NCI-H2081 treated with DMSO at 0.1 percent for 48 hours (cell line): ENCODE measurements at places on chromosomes 7 and 10.

GRCh38 chr10:86419101-86419500 lies 52.5 kb upstream of the GRID1 start:
- no peak for DNase-seq

DNA sequence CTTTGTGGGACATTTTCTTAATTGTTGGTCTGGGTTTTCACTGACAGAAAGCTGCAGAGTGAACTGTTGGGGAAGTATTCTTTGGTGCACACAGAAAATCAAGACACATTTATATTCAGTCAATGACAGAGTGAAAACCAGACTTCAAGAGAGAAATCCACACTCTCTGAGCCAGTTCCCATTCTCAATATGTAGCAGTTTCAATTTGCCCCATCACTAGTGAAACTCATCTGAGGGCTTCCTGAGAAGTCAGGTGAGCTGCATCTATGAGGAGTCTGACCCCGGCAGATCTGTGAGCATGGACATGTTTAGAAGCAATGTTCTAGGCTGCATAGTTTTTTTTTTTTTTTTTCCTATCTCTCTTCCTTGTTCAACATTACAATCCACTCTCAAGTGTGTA lies 163.7 kb upstream of the AHR start:
- no peak for DNase-seq

DNA sequence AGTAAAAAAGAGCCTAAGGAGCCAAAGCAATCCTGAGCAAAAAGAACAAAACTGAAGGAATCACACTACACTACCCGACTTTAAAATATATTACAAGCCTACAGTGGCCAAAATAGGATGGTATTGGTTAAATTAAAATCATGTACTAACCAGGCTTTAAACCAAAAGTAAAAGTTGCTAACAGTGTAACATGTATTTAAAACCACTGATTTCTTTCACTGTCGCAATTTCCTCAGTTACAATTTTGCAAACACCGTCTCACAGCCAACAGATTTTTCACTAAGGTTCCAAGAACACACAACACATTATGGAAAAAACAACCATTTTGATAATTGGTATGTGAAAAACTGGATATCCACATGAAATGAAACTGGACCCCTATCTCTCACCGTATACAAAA lies 74.0 kb downstream of the JMJD1C start:
- DNase-seq, result no peak

- DNase-seq, result no peak
Measured at GRCh38 chr7:112300072-112300471, 93.6 kb downstream of the ZNF277 start.

- DNase-seq, result no peak
Measured at GRCh38 chr7:117135553-117135891, 182.2 kb downstream of the ST7 start.

DNA sequence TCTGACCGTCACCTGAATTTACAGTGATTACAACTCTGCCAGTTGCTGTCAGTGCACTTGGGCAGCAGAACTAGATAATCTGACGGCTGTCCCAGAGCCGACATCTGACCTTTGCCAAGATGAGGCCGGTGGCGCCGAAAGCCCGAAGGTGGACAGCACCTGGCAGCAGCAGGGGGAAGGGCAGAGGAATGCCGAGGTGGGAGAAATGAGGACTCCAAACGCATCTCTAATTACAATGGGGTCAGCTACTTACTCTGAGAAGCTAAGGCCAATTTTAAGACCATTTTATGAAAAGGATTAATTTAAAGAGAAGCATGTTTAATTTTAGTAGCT lies 33.8 kb downstream of the TRIM8 start:
- DNase-seq, result no peak

GRCh38 chr7:50868426-50869100 lies 85.9 kb upstream of the GRB10 start:
- DNase-seq, result no peak

- no peak for DNase-seq
Measured at GRCh38 chr7:135562720-135563119, 5.0 kb downstream of the NUP205 start.

DNA sequence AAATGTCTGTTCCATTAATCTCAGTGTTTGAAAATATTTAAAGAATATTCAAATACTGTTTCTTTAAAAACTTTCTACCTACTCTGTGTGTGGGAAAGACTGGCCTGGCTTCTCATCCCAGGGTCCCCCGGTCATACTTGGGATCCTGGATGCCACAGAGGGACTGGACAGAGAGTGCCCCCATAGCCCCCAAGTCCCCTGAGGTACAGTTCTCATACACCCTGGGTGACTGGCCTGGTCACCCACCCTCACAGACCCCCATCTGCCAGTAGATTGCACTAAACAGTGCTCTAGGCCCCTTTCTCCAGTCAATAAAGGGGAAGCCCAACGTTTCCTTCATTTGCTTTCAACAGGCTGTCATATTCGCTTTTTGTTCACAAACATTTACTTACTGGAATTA lies 3.0 kb downstream of the TMEM273 start:
- DNase-seq, result no peak

GRCh38 chr10:127921075-127921752 lies 14.3 kb downstream of the PTPRE start:
- no peak for DNase-seq

DNA sequence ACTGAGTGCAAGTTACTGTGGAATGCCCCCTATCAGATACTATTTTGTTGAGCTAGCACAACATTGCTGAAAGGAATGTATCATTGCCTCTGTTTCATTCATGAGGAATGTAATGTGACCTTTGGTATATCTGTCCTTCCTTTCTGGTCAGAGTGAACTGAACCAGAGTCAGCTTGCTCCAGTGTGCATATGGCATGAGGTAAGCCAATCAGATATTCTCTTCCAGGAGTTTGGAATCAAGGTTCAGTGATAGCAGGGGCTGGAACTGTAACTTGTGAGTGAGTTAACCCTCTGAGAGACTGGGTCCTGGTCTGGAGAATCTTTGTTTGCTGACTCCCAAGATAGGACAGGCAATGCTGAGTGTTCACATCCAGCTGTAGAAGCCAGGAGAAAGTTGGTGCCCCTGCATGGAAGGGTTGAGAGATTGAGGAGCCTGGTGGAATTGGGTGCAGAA lies 45.3 kb upstream of the OSBPL3 start:
- no peak for DNase-seq

GRCh38 chr7:41098402-41098801 lies 604.5 kb downstream of the INHBA start:
- no peak for DNase-seq

DNA sequence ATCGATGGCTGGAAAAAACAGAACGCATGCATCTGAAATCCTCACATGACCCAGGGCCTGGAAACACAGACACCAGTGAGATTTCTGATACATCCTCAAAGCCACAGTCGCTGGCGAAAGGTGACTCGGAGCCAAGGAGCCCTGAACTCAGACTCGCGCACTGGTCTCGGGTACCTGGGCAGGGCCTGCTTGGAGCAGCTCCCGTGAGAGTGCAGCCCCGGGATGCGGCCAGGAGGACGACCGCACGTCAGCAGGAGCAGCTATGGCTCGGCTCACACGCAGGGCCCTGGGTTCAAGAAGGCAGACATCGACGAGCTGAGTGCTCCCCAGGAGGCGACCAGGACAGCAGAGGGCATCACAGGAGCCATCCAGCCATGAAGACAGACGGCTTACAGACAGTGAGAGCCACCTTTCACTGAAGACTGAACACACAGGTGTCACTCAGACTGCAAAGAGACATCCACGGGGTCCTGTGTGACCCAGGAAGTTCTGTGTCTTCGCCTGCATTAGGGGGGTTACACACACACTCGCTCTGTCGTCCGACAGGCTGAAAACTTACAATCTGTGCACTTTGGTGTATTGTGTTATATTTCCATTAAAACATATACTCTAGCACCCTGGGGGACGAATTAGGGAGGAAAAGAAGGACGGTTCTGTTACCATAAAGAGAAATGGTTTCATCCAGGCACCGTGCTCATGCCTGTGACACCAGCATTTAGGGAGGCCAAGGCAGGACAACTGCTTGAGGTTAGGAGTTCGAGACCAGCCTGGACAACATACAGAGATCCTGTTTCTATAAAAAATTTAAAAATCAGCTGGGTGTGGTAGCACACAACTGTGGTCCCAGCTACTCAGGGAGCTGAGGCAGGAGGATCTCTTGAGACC lies 227.7 kb downstream of the MAD1L1 start:
- DNase-seq, result no peak

DNA sequence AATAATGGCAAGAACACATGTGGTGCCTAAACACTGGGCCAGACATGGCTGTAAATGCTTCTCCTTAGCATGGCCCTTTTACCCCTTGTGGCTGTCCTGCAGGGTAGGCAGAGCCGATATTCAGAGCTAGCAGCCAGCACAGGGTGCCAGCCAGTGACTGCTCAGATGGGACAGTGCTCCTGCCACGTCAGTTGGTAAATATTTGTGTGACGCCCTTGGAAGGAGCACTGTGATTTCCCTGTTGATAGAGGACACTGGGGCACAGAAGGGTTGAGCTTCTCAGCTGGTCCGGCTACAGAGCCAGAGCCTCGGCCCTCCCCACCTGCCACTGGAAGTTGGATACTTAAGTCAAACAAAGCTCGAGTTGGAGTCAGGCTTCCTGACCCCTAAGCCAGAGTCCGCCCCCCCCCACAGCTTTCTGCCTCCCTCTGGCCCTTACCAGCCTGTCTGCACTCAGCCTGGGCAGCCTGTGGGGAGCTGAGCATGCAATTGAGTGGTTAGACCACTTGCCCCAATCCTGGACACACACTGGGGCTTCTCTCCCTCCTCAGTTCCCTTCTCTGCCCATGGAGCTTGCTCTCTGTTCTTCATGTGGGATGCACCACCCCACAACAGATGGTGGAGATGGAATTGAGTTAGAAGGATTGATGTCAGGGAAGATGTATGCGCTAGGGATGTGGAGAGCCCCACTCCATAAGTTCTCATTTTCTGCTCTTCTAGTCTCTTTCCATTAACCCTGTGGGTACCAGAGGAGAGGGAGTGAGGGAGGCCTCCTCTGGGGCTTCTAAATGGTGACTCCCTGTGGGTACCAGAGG lies 350.8 kb downstream of the PLXNA4 start:
- DNase-seq, result no peak

- DNase-seq, result no peak
Measured at GRCh38 chr10:11057994-11058393, 40.3 kb downstream of the CELF2 start.

DNA sequence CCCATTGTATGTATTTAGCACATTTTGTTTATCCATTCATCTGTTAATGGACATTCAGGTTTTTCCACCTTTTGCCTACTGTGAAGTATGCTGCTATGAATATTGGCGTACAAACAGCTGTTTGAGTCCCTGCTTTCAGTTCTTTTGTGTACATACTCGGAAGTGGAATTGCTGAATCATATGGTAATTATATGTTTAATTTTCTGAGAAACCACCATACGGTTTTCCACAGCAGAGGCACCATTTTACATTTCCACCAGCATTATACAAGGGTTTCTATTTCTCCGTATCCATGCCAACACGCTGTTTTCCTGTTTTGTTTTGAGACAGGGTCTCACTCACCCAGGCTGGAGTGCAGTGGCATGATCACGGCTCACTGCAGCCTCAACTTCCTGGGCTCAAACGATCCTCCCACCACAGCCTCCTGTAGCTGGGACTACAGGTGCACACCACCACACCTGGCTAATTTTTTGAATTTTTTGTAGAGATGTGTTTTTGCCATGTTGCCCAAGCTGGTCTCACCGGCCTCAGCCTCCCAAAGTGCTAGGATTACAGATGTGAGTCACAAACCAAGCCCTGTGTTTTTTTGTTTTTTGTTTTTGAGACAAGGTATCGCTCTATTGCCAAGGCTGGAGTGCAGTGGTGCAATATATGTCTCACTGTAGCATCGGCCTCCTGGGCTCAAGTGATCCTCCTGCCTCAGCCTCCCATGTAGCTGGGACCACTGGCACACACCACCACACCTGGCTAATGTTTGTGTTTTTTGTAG lies 22.1 kb upstream of the FBXW4 start:
- no peak for DNase-seq

- no peak for DNase-seq
Measured at GRCh38 chr7:47572939-47573757, 8.8 kb downstream of the TNS3 start.

DNA sequence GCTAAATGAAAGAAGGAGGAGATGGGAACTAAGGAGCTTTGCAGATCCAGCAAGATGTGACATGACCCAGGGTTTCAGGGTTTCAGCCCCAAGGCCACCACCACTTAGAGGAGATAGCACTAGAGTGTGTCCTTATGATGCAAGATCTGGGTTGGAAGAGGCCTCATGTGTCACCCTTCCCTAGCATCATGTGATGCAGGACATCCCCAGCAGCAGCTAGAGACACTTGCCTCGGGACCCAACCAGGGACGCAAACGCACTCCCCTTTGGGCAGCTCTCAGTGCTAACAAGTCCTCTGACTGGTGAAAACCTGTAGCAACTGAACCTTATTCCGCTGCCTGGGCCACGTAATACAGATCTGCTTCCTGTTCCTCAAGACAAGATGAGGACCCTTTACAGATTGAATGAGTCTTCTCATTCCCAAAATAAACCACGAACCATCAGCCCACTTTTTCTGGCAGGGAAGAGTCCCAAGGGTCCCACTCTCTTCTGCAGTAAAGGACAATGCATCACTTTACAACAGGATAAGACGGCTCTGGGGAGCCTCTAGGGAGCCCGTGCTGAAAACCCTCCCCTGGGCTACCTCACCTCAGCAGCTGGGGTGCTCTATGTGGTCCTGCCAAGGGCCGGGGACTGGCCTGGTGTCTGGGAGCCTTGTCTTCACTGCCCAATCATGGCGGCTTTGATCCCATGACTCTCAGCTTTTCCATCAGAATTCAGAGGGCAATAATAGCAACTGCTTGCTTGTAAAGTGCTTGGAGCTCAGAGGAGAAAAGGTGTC lies 44.8 kb upstream of the GDF10 start:
- no peak for DNase-seq

- DNase-seq, result no peak
Measured at GRCh38 chr7:138607216-138608126, 93.7 kb downstream of the SVOPL start.

- no peak for DNase-seq
Measured at GRCh38 chr10:124728071-124728829, 15.9 kb downstream of the FAM53B start.

GRCh38 chr7:41942468-41943093 lies 239.7 kb upstream of the INHBA start:
- DNase-seq, result no peak

- DNase-seq, result no peak
Measured at GRCh38 chr10:33277135-33277536, 57.3 kb downstream of the NRP1 start.

DNA sequence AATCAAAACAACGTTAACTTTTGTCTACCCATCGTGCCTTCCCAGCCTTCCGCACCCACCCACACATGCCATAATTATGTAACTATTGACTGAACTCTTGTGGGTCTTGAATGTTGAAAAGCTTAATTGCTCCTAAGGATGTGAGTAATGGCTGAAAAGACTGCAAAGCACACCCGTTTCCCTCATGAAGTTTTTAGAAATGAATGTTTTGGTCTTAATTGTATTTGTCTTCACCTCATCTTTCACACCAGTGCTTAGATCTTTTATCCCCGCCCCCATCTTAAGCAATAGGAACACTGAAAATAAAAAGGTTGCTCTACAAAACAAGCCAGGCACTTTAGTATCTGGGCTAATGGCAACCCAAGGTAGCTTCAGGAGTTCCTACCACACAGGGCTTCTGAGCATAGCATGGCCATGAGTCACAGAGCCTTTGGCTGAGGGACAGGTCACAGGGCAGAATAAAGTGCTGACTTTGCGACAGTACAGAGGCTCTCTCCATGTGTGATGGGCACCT lies 690.5 kb downstream of the PARD3 start:
- no peak for DNase-seq

GRCh38 chr7:38955892-38956291 lies 21.8 kb upstream of the POU6F2 start:
- DNase-seq, result no peak
